ENCODE measurements at places on chromosomes 7 and 10. TPM values are rescaled to one million over a fixed set of nuclear protein-coding genes. Genes with fewer than 3 reads are reported as not detected.
A peak's percentile ranks its signal among the peaks of the same experiment; 100 is the strongest.

Gene GPR37
- 0.41 TPM for polyA plus RNA-seq

Gene UCN3
- not detected for polyA plus RNA-seq

Gene FXYD4
- 0.74 TPM for polyA plus RNA-seq

Gene TNKS2
- 20.8 TPM for polyA plus RNA-seq

Gene FOXI2
- 0.03 TPM for polyA plus RNA-seq

Gene CHRM2
- not detected for polyA plus RNA-seq

Gene PPP1R17
- polyA plus RNA-seq = not detected

Gene ADARB2
- 0.39 TPM for polyA plus RNA-seq

DNA sequence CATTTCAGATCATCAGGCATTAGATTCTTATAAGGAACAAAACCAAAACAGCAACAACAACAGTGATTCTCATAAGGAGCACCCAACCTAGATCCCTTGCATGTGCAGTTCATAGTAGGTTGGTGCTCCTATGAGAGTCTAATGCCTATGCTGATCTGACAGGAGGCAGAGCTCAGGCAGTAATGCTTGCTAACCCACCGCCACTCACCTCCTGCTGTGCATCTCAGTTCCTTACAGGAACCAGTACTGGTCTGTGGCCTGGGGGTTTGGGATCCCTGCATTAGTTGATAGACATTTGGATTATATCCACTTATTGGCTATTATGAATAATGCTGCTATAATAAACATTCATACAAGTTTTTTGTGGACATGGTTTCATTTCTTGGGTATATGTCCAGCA lies 14.0 kb downstream of the MKLN1 start:
- no peak for DNase-seq

GRCh38 chr10:102396317-102396650 lies 779 bp downstream of the NFKB2 start:
- DNase-seq = no peak

- no peak for DNase-seq
Measured at GRCh38 chr7:98369726-98370125, 31.2 kb downstream of the BAIAP2L1 start.

DNA sequence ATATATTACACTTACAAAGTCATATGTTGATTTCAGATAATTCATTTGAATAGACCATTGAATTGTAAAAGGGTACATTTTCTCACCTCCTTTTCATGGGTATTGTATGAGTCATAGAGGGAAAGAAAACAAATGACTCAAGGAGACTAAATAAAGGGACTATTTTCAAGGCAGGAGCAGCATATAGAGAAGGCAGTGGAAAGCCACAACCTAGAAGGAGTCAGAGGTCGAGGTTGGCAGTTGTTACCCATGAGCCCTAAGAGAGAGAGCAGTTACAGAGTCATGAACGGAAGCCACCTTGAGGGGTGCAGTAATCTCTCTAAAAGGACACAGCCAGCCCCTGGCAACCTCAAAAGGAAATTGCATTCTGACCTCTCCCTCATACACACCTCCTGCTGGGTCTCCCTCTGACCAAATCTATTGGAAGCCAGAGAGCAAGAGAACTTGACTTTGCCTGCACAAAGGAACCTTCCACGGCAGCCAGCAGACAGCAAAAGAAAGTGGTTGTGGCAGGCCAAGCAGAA lies 137.9 kb downstream of the GRM8 start:
- no peak for DNase-seq

DNA sequence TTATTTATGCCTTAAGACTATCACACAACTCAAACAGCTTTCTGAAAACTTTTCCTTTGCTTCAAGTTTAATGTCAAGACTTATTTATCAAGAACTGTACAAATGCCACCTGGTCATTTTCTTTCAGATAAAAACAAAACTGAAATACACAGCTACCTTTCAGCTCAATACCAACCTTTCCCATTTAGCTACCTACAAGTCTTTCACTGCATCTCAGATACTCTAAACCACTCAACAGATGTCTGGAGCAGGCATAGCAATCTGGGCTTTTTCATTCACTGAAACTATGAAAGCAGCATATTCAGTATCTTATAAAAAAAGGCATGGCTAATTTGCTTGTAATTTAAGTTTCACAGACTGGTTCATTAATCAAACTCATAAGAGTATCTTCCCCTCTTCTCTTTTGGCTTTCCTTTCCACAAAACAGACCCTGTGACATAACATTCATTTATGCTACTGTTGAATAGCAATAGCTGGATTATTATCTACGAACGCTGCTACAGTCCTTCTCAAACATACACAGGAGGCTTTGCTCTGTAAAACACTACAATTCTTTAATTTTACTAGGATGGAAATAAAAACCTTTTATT lies 8.2 kb downstream of the TRA2A start:
- no peak for DNase-seq

DNA sequence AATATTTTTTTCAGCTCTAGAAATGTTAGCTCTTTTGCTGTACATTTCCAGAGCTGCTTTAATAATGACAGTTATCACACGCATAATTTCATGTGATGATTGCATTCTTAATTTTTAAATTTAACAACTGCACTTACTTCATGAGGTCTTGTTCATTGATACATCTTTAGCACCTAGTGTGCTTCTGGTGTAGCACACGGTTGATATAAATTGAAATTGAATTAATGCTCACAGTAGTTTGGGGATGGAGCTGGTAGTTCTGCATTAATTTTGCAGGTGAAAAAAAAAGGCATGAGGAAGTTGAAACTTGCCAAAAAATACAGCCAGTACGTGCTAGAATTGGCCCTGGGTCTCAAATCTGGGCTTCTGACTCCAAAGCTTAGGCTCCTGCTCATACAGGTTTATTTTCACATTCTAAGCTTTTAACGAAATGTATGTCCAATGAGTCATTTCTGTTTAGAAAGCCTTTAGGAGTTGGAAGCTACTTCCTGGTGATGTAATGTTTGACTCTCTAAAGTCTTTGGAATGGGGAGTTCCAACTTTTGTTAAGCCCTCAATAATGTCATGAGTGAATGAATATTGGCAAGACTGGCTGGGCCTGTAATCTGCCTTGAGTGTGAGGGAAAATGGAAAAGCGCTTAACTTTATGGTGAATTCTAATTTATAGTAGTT lies 62.5 kb downstream of the DAGLB start:
- DNase-seq = no peak

DNA sequence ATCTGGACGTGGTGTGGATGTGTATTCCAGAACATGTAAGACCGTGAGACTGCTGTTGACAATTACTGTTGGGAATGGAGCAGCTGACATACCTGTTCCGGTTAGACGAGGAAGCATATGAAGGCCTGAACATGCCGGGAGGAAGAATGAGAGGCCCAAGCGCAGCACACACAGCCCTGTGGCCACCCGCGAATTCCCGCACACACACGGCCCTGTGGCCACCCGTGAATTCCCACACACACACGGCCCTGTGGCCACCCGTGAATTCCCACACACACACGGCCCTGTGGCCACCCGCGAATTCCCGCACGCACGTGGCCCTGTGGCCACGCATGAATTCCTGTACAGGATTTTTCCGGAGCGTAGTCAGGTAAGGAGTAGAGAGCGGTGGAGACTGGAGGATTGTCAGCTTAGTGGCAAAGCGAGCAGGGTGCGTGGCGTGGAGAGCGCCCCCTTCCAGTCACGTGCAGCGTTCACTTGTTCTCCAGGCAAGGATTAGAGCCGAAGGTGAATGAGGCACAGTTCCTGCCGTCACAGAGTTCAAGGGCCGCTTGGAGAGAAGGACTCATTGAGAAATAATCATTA lies 9.5 kb upstream of the SUN1 start:
- DNase-seq = no peak

DNA sequence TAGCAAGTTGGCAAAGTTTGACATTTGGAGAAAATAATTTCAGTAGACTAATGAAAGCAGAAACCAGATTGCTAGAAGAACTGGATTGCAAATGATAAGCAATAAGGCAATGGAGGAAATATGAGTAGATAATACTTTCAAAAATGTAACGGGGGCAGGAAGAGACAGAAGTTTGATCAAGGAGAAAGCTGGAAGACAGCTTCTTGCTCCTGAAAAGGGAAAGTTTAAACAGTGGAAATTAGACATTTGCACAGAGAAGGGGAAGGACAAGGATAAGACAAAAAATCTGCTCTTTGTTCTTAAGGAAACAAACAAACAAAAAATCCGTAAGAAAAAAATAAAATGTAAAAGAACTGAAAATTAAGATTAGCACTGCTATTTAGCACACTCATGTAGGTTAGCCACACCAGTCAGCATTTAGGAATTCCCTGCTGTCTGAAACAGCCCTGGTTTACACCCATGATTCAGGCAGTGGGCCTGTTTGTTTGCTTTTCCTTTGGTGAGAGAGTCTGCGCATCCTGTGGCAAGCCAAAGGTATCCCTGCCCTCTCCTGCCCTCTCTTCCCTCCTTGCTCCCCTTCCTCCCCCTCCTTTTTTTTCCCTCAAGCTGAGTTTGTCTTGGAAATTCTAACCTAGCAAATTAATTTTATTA lies 104.3 kb upstream of the CAV2 start:
- no peak for DNase-seq

GRCh38 chr10:51000164-51000563 lies 74.1 kb upstream of the PRKG1 start:
- DNase-seq = no peak

DNA sequence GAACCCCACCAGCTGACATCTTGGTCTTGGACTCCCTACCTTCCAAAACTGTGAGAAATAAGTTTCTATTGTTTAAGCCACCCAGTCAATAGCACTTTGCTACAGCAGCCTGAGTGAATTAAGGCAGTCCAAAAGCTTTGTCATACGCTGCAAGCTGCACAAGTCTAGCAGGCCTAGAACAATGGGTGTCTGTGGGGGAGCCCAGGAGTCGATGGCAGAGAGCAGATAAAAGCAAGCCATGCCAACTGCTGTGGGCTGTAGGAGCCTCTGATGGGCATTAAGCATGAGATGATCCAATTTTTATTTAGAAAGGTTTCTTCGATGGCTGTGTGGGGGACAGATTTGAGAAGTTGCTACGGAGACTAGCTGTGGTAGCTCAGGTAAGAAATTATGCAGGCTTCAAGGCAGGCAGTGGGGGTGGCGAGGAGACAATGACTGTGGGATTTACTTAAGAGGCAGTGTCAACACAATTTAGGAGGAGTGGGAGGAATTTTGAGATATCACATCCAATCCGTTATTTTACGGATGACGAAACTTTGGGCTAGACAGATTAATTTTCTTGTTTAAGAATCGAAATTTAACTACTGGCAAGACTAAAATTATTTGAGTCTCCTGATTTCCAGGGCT lies 110.4 kb downstream of the NRCAM start:
- DNase-seq = no peak

- DNase-seq = no peak
Measured at GRCh38 chr7:31529103-31529502, 15.2 kb downstream of the ITPRID1 start.

DNA sequence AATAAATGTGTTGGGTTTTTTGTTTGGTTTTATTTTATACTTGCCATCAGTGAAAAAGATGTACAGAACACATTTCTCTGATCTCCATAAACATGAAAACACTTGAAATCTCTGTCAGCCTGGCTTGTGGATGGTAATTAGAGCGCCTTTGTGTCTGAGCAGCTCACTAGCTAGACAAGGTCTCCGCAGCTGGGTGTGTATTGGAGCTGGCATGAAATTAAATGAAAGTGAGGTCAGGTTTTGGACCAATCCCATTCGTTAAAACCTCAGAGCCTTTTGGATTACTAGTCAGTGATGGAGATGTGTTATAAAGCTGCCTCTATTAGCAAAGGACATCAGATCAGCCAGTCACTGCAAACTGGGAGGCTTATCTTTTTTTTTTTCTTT lies 2.7 kb downstream of the FRAT1 start:
- DNase-seq = no peak

- peak; percentile 55 for DNase-seq
Measured at GRCh38 chr10:37856881-37857286, 526 bp downstream of the ZNF248 start.

- DNase-seq = no peak
Measured at GRCh38 chr7:129870668-129871067, 82.1 kb downstream of the UBE2H start.

GRCh38 chr7:128431221-128431620 lies 21.4 kb upstream of the IMPDH1 start:
- DNase-seq = no peak

All from psoas muscle (tissue), 8 donors.